ENCODE measurements at places on chromosomes 5 and 9. TPM values are rescaled to one million over a fixed set of nuclear protein-coding genes. Genes with fewer than 3 reads are reported as not detected.
A peak's percentile ranks its signal among the peaks of the same experiment; 100 is the strongest.

DNA sequence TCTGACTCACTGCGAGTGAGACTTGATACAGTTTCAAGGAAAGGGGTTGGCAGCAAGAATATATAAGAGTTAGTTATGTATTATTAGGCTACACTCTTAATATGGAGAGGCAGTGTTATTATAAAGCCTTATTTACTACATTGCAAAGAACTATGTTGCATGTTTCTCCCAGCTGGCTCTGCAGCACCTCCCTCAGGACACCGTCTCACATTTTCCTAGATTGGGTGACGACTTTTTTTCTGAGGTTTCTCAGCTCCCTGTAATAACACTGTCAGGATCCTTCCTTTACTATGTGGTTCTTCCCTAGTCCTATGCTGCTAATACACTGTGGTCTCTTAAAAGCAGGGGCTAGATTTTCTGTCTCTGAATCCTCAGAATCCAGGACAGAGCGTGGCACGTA is 153.7 kb downstream of the INSYN2B start:
- no peak for DNase-seq

DNA sequence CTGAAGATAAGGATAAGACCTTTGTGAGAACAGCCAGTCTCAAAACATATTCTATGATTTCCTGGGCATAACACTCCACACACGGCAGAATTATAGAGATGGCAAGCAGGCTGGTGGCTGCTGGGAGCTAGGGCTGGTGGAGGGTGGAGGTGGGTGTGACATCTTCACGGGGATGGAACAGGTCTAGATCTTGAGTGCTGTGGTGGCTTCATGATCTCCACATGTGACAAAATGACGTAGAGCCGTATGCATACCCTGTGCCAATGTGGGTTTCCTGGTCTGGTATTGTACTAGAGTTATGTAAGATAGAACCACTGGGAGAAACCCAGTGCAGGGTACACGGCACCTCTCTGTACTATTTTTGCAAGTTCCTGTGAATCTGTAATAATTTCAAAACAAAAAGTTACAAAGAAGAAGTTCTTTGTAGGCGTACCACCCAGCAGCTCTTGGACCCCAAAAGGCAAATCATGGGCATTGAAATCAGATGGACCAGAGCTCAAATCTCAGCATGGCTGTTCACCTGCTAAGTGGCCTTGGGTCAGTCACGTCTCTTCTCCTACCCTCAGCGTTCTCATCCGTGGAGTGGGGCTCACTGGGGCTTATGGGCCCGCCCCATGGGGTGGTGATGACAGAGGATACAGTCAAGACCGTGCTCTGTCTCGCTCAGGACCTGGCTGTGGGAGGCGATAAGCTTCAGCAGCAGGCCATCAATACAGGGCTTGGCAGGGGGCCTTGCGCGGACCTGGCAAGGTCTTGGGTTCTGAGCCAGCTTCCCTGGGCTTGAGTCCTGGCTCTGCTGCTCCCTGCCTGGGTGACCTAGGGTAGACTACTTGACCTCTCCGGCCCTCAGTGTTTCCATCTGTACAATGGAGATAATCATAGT is 74.7 kb upstream of the UNC5A start:
- peak; percentile 34 for DNase-seq

DNA sequence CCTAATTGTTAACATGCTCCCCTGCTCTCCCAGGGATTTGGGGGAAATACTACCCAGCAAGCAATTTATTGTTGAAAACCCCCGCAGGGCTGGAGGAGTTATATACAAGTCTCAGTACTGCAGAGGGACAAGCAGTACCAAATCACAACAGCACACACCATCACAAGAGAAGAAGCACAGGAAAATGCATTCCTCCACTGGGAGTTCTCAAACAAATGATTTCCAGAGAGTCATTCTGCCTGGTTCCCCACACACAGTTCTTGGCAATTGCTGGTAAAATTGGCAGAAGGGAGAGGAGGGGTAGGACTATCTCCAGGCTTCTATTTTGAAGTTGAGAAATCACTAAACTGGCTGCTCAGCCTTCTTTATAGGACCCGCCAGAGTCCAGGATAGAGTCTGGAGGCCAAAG is 16.8 kb downstream of the SIL1 start:
- DNase-seq, result no peak

DNA sequence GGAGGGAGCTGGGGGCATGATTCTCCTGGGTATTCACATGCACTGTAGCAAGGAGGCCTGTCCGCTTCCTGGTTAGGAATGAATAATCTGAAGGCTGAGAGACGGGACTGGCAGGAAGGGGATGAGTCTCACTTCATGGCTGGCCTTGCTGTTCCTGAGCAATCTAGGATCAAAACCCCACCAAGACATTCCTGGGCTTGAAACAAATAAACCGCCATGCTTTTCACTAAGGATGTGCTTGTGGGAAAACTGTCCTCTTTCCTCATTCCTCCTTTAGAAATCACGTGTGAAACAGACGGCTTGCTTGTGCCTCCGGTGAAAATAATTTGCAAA is 132.8 kb downstream of the MACROH2A1 start:
- DNase-seq, result no peak

- no peak for DNase-seq
Measured at GRCh38 chr5:154505567-154505966, 27.5 kb upstream of the HAND1 start.

The NDUFAF2 gene
- 27.0 TPM for total RNA-seq

Data from sciatic nerve (tissue), 2 donors.